ENCODE measurements at places on chromosomes 5 and 9.

GRCh38 chr9:81874931-81875330 is 53.3 kb upstream of the SPATA31D4 start:
- DNase-seq: peak; percentile 84

- no peak for DNase-seq
Observed at GRCh38 chr5:10502130-10502529, 60.5 kb downstream of the ROPN1L start.

- no peak for DNase-seq
Observed at GRCh38 chr5:91225848-91226686, 157.1 kb downstream of the ARRDC3 start.

DNA sequence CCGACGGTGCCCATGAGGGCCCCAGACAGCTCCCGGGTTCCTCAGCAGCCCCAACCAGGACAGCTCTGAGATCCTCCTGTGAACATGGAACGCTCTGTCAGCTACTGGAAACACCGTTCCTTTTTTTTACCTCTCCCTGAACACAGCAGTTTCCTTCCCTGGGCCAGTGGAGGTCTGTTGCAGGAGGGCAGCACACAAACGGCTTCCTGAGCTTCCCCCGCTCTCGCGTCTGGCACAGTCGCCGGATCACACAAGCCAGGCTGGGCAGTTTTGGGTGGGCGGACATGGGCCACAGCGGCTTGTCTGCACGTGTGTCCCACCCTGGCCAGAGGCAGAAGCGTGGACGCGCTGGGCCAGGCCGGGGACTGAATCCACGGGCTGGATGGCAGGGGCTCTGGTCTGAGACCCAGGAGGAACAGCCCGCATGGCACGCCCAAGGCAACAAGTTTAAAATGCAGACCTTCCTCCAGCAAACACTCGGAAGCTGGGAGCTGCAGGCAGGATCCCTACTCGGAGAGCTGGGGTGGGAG is 106.8 kb upstream of the SARDH start:
- DNase-seq: no peak

DNA sequence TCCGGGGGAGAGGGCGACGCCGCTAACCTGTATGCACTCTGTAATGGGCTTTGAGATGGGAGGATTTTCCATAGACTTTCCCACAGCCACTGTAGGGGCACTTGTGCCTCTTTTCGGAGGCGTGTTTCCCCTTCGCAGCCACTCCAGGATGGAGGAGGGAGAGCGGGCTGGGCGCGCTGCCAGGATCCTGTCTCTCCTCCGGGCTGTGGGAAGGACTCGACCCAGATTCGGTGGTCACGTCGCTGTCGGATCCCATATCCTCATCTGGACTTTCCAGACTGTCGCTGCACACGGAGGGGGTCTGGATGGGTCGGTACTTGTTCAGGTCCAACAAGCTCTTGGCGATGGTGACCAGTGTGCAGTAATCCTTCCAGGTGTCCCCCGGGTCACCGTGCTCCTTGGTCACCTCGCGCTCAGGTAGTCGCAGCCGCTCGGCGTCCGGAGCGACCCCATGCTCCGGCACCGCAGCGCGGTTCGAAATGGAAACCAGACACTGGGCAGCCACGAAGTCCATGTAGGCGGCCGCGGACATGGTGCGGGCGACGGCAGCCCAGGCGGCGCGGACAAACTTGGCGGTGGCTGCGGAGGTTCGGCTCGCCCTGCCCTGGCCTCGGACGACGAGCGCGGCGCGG is 1.5 kb downstream of the KLF9 start:
- DNase-seq: peak; percentile 79

DNA sequence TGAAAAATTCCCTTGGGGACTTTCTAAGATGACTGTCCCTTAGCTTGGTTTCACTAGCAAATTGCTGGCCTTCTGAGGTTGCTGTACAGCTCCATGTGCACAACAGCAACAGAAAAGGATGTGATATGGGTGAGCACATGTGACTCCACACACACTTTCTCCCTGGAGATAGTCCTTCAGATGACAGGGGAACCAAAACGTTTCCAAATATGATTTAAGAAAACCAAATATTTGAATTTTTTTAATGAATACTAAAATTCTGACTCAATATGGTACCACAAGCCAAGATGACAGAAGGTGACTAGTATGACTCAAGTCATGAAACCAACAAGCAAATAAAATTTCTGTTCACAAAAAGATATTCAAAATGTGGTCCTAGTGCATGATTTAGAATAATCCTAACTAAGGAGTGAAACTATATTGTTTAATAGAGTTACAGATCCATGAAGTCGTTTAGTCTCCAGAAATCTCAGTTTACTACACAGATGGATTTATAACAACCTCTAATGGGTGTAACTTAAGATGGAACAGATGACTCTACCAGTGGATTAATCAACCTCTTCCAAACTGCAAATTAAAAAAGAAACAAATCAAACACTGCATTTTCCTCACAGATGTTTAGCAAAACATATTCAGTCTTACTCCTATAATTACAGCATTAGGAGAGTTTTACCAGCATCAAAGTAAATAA is 144.8 kb upstream of the PIK3R1 start:
- DNase-seq: no peak

DNA sequence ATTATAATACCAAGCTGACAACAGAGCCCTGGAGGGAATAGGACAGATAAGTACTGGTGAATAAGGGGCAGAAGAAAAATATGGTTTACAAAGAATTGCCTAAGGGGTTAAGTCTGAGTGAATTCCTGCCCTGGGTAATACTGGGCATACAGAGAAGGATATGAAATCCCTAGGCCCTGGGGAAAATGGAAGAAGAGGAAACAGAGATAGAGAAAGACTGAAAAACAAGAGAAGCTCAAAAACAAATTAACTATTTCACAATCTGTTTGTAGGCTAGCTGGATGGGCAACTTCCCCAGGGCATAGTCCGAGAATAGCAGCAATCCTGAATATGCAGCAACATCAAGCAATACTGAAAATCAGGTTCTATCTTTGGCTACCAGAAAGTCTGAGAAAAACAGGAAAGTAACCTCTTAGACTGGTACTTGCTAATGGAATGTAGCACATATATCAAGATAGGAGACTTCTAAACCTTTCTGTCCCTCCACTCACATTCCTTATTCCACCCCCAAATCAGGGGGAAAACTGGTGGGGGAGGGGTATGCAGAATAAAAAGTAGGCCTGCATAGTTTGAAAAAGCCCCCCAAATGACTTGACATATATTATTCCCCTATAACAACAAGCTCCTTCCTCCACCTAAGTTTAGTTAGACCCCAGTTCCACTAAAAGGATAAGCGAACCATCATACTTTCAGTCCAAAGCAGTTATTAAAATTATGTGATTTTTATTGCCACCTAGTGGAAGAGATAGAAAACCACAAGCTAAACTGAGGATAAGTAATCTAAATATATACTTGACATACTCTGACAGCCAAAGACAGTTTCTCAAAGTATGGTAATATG is 20.6 kb downstream of the SLC38A9 start:
- peak; percentile 70 for DNase-seq

- no peak for DNase-seq
Observed at GRCh38 chr5:19462019-19462418, 526.0 kb downstream of the CDH18 start.

- DNase-seq: peak; percentile 0
Observed at GRCh38 chr5:16464664-16465543, 696 bp downstream of the ZNF622 start.

GRCh38 chr5:73565969-73566547 is 515 bp downstream of the UTP15 start:
- DNase-seq: no peak

- no peak for DNase-seq
Observed at GRCh38 chr9:85729882-85730281, 11.9 kb downstream of the AGTPBP1 start.

GRCh38 chr5:4137781-4138180 is 542.1 kb downstream of the IRX1 start:
- DNase-seq: no peak

GRCh38 chr9:136108648-136109266 is 9.9 kb downstream of the TMEM250 start:
- no peak for DNase-seq

DNA sequence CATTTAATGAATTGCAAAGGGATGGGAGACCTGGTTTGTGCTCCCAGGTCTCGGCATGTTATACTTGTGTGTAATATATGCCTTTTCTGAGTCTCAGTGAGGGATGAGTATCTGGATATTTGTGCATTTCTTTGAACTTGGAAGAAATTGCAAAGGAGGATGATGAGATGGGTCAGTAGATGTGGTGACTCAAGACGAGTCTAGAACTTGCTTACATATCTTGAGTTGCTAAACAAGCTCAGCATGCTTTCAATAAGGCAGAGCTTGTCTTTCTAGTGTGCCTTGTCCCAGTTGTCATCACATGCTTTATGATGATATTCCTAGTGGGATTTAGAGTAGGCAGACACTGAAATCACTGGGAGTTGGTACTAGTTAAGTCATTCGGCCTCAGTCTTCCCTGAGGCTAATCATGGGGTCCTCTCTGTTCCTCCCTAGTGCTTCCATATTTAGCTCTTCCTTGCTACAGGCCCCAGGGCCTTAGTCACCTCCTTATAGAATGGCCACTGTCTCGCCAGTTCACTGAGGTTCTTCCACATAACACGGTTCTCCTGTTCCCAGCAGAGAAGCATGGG is 222.3 kb downstream of the ARRDC3 start:
- DNase-seq: no peak

DNA sequence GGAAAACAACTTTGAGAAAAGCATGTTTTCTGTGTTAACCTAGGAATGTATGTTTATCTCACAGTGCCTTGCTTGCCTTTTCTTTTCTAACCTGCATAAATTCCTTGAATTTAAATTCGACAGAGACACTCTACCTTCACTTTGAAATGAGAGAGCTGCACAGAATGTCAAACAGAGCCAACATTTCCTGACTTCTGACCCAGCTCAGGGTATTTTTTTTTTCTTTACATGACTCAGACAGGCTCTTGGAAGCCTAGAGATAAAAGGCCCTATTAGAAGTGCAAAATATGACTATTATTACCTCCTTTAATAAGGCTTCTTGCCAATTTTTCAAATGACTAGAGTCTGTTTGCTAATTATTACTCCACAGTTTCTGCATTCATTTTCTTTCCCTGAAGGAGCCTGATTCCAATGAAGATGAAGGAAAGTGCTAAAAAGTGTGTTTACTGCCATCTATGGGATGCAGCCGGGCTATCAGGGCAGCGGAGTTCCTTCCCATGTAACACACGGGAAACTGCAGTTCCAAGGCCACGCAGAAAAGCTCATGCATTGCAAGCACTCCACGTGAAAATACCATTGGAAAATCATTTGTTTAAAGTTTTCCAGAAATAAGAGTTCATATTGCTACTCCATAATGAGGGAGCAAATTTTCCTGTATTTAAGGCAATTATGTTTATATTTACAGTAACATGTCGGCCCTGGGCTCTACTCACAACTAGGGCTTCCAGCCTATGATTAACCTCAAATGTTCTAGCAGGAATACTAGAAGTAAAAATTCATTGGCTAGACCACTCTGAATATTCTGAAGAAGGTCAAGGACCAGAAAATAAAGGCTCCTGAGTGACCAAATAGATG is 485.6 kb downstream of the ZSWIM6 start:
- peak; percentile 47 for DNase-seq

GRCh38 chr9:127361561-127361960 is 35.4 kb upstream of the SLC2A8 start:
- no peak for DNase-seq

- DNase-seq: peak; percentile 90
Observed at GRCh38 chr5:82347201-82347865, 69.2 kb upstream of the RPS23 start.

- peak; percentile 55 for DNase-seq
Observed at GRCh38 chr9:110954822-110955291, 83.4 kb downstream of the LPAR1 start.

- DNase-seq: no peak
Observed at GRCh38 chr5:113176734-113177133, 200.1 kb downstream of the DCP2 start.

DNA sequence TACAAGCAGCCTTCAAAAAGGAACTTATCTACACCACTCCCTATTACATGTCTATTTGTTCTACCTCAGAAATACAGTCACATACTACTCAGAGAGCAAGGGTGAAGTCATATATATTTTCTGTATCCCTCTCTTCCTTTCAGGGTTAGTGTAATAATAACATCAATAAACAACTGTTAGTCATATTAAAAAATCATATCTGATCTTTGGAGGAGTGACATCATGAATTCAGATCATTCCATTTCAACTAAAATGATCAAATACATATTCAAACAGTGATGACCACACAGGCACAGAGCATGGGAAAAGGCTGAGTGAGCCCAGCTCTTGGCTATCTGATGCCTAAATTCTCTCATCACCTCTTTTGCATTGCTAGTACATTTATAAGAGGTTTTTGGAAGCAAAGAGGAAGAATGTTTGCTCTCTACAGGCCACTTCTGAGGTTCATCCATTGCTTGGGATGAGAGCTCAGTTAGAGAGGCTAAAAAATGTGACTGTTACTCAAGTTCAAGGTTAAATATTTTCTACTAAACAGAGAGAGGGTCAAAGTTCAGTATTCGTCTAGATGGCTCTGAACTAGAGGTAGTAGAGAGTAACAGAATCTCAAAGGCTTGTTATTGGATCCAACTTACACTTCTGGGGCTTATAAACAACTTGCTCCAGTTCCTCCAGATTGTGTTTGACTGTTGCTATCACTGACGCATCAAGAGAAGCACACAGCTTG is 39.0 kb downstream of the RIGI start:
- peak; percentile 25 for DNase-seq

DNA sequence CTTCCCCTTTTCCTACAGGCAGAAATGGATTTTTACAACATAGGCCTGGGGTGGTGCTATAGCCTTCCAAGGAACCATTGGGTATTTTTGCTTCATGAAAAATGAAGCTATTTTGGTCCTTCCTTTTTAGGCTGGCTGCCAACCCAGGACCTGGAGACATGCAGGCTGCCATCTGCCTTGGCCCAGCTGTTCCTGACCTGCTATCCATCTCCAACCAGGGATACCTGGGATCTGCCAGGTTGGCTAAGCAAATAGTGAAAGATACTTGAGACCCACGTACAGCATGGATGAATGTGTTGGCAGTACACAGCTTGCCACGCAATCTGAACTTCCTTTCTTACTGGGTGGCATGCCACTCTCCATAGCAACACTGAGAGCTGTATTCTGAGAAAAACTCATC is 31.1 kb downstream of the MRPS27 start:
- no peak for DNase-seq

GRCh38 chr5:81924442-81924841 is 47.4 kb upstream of the ATG10 start:
- no peak for DNase-seq

- DNase-seq: no peak
Observed at GRCh38 chr5:1298723-1299510, 4.0 kb upstream of the TERT start.

Data from astrocyte of the spinal cord (primary cell).